ENCODE measurements at places on chromosomes 16 and 17.

- DNase-seq = no peak
These were observed 39.1 kb downstream of the SPOP start for GRCh38 chr17:49638818-49639217.

- DNase-seq = no peak
These were observed 56.6 kb downstream of the TEKT5 start for GRCh38 chr16:10638101-10638500.

DNA sequence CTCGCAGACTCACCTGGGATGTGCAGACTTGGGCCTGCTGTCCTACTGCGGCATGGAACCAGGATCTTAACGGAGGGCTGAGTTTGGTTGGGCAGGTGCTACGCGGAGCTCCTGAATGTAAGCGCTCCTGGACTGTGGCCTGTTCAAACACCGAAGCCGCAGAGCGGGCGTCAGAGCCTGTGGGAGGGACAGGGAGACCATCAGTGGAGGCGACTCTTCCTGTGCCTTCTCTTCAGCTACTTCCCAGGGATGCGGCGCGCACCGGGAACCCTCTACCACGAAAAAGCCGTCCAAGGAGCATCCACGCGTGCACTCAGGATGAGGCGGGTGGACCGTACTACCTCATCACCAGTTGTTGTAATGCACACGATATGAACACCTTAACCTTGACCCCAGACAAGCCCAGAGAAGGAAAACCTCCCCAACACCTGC lies 2.0 kb downstream of the USP36 start:
- no peak for DNase-seq

DNA sequence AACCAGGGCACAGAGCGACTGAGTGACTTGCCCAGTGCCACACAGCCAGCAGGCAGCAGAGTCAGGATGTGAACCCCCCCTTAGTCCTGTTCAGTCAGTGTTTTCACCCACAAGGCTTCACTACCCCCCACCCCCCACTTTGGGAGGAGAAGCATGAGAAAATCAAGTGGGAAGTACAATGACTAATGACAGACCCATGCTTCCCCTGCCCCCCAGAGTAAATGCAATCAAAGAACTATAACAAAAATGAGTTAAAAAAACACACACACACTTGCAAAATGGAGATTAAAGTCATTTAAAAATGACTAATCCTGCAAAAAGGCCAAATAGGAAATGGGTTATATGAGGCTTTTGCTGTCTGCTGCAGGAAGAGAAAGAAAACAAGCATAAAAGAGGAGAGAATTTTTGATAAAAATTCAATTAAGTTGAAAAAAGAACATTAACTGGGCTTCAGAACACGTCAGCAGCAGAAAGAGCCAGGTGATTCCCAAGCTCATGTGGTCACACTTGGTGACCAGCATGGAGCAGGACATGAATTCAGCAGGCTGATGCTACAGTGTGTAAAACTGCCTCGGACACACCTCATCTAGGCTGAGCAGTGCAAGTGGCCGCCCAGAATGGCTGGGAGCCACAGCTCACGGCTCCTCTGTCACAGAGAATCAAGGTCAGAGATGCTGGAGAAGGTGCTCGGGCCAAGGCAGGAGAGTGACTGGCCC lies 212.3 kb downstream of the ZNF423 start:
- no peak for DNase-seq
